SJSA1 (cell line): ENCODE measurements at places on chromosomes 3 and 15. TPM values are rescaled to one million over a fixed set of nuclear protein-coding genes. Genes with fewer than 3 reads are reported as not detected.

DNA sequence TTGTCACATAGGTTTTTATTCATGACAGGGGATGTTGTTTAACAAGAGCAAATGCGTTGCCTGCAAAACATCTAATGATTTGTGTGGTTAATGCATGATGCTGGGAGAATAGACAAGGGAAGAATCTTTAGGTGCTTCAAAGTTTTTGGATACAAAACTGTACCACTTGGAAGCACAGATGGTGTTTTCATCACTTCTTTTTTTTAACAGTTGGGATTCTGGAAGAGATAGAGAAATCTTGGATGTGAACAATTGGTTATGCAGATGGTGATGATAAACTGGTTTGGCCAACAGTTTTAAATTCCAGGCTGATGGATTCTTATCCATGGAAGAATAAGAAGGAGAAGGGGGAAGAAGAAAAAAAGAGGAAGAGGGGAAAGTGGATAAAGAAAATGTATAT is 379.4 kb downstream of the KCNH8 start:
- no peak for DNase-seq

Gene CCR1
- total RNA-seq: 0.87 and 1.3 TPM in 2 replicates

DNA sequence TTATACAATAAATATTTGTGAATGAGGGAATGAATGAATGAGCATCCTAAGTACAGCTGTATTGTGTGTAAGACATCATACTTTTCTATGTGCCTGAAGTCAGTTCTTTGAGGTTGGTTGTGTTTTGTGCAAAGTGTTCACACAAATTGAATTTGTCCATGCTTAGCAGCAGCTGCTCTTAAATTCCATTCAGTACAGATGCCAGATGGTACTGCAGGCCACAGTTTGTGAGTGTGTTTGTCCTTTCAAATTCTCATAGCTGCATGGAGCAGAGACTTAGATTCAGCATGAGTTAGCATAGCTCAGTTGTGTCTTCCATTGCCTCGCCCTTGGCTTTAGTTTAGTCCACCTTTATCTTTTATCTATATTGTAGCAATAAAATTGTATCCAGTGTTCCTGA is 3.8 kb upstream of the ZNF385D start:
- no peak for DNase-seq

- no peak for DNase-seq
Observed at GRCh38 chr3:177527182-177527581, 329.9 kb upstream of the TBL1XR1 start.

Gene CAPN3
- 0.11 TPM in 1 of 2 replicates, not detected in the other for total RNA-seq

DNA sequence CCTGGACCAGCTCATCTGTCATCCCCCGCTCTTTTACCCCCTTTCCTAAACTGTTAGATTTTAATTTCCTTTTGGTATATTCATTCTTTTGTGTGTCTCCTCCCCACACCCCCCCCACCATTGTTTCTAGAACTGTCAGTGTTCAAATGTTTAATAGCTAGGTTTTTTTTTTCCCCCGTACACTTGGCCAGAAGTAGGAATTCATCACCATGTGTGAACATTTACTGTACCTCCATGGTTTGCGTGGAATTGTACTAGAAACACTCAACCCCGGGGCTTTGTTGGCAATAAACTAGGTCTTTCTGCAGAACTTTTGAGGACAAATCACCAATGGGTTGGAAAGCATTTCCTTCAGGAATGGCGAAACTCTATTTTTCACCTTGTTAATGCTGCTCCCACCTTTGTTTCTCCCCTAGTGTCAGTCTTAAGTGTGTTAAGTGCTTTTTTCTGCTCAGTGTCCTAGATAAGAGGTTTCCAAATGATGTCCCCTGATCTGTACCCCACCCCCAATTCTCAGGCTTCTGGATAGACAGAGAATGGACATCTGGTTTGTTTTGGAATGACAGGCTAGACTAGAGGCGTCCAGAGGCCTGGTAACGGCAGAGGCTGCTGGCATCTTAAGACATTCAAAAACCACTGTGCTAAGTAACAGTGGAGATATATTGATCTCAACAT is 76.8 kb downstream of the SMAD3 start:
- no peak for DNase-seq
